ENCODE measurements at places on chromosomes 13 and 19.

DNA sequence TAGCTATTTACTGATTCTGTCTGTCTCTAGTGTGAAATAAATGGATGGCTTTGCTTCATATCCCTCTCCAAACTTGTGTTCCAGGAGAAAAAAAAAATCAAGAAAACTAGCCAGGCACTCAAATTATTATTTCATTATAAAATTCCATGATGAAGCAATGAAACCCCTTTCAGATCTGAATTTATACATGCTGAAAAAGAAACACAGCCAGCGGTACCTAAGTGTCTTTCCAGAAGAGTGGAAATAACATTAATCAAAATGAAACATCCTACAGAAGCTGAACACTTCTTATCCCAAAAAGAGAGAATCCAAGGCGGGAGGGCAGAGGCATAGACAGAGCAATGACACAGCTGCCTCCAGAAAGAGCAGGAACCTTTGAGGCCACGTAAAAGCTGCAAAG, 15.9 kb downstream of the ENOX1 start:
- DNase-seq, result no peak

GRCh38 chr13:24612726-24613125, 67.5 kb upstream of the ATP12A start:
- DNase-seq, result no peak

- no peak for DNase-seq
Observed at GRCh38 chr13:43749503-43749902, 37.3 kb downstream of the ENOX1 start.

- peak; percentile 34 for DNase-seq
Observed at GRCh38 chr13:36919833-36920615, at the start of gene SMAD9. Gene SMAD9 (minus strand): TSS chr13:36920238. CDS start chr13:36879689, 40,549 bp downstream.

GRCh38 chr19:49468746-49469447, 5.1 kb upstream of the FLT3LG start:
- DNase-seq, result peak; percentile 53

- no peak for DNase-seq
Observed at GRCh38 chr19:5851302-5851701, at the start of gene FUT3. Gene FUT3 (minus strand): TSS chr19:5851449.

DNA sequence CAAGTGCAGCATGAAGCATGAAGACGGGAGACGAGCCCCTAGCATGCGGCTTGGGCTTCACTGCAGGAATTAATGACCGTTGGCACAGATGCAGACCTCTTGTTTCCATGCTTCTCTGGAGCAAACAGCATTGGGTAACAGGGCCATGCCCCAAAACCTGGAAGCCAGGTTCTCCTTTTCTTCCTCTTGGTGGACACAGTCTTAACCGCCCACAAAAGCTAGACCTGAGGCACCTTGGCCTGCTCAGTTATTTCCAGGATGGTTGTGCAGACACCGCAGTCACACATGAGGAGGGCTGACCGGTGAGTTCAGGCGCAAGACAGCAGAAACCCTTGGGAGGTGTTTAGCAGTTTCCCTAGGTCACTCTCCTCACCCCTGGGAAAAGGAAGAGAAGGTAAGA, 133.9 kb upstream of the GJB6 start:
- DNase-seq, result no peak

GRCh38 chr19:38263689-38264485, 486 bp upstream of the SPINT2 start:
- peak; percentile 90 for DNase-seq

- no peak for DNase-seq
Observed at GRCh38 chr13:74052402-74052928, 81.7 kb downstream of the KLF12 start.

DNA sequence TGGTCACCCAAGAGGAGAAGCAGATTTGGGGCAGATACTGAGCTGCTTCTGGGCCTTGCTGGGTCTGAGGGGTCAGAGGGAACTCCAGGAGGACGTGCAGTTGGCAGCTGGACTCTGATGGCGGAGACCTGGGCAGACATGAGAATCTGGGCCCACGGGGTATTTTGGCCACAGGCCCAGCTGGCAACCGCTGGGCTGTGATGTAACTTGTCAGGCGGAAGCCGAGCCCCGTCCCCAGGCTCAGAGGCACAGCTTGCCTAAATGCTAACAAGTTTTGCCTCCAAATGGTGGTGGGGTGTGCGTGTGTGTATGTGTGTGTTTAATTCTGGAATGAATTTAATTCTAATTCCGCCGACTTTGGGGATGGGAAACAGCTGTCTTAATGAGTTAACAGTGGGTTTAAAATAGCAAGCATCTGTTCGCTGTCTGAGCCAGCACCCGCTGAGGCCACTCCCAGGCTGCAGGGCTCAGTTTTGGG, 11.6 kb downstream of the ZNRF4 start:
- no peak for DNase-seq

DNA sequence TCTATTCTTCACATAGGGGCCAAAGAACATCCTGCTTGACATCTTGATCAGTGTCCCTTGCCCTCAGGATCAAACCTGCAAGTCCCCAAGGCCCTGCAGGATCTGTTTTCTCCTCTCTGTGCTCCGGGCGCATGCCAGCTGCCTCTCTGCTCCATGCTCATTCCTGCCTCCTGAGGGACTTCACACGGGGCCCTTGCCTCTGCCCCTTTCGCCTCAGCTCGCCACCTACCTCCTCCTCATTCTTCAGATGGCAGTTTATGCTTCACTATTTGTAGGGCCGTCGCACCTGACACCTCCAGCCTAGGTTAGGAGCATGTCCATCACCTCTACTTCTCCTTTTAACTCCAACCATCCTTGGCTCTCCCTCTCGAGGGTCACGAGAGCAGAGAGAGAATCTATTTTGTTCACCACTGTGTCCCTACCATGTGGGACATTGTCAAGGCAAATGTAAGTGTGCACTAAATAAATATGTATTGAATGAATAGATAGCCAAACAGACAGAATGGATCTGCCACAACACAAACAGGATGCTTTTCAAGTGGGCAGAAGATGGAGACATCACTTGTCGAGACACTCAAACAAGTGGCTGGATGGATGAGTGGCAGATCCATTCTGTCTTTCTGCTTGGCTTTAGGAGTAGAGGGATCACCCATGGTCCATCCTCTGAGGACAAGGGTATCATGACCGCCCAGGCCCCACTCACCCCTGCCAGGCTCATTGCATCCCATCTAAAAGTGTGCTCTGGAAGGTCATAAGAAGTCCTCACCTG, 29.6 kb downstream of the ACTN4 start:
- no peak for DNase-seq

DNA sequence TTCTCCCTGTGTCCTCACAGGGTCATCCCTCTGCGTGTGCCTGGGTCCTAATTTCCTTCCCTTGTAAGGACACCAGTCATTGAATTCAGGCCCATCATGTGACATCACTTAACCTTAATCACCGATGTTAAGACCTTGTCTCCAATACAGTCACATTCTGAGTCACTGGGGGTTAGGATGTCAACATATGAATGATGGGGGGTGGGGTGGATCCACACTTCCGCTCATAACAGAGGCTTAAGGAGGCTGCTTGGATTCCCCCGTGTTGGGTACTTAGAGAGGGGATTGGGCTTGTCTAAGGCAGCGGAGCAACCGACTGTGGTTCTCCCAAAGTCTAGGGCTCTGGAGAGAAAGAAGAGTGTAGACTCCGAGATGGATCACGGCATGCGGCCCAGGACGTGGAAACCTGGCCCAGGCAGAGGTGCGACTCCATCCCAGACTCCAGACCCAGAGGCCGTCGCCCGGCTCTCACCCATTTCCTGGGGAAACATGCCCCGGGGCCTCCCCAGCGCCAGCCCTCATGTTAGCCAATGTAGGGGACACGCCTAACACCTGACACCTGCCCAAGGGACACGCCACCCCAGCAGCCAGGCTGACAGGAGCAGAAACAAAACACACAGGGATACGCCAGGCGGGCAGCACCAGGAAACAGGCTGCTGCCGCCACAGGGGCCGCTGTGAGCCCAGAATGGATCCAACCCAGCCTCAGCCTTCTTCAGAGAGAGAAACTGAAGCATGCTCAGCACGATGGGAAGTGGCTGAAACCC, 17.1 kb upstream of the IGLON5 start:
- no peak for DNase-seq

DNA sequence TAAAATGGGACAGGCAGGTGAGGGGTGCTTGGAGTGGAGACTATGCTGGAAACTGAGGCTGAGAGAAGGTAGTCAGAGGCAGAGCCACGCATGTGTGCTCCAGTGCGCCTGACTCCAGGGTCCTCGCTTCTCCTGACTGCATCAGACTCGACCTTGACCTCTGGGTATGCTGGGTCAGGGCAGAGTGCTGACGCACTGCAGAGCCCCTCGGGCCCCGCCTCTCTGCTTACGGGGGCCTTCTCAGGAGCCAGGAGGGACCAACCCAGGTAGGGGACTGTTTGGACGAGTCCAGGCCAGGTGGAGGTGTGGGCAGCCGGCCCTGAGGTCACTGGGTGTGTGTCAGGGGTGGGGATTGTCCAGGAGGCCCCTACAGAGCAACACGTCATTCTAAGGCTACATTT, 22.9 kb upstream of the SLC7A10 start:
- DNase-seq, result no peak

DNA sequence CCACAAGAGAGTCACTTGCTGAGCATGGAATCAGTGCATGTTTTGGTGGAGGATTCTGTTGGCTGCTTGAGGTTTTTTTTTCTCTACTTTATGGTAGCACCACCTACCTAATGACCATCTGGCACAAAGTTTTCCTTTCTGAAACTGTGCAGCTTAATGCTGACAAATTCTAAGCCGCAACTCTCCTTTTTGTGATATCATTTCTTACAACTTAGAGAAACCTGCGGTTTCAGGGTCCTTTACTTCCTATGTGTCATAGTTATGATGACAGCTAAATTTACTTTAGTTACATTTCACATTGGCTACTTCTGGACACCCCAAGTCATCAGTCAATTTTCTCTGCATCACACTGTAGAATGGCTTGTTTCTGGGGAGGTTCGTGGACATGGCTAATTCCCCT, 115.4 kb upstream of the TMTC4 start:
- DNase-seq, result peak; percentile 2

- no peak for DNase-seq
Observed at GRCh38 chr19:907183-907853, 5.7 kb downstream of the R3HDM4 start.

DNA sequence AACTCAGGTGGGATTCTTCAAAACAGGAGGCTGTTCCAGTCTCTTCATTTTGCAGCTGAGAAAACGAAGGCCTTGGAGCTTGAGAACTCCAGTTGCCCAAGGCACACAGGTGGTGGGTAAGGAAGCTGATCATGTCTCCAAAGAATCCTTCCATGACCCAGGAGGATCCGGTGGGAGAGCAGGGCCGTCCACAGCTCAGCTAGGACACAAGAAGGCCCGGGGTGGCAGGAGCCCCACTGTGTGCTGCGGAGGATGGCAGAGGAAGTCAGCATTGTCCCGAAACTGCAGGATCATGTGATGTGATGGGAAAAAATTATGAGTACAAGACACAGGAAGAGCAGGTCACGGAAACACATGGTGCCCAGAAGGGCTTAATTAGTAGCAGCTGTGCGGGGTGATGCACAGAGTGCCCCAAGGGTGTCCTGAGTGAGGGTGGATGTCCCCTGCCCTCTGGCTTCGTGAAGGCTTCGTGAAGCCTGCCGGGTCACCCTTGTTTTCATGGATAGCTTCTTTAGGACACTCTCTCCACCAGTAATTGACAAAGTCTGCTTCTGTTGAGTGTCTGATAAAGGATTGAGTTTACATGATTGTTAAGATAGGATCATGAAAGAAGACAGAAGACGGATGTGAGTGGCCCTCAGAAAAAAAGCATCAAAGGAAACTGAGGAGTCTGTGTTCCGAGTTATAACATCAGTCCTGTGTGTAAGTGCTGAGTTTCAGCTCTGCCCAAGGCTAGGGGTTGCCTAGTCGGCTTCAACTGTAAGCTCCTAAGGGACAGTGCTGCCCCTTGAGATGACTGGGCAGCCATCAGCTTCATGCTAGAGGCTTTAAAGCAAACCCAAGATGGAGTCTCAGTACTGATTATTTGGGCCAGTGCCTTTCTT, 33.8 kb upstream of the SACS start:
- DNase-seq, result no peak

GRCh38 chr13:45242070-45242469, 41.2 kb upstream of the KCTD4 start:
- peak; percentile 79 for DNase-seq

GRCh38 chr13:112133499-112134390, 66.8 kb downstream of the SOX1 start:
- DNase-seq, result no peak

DNA sequence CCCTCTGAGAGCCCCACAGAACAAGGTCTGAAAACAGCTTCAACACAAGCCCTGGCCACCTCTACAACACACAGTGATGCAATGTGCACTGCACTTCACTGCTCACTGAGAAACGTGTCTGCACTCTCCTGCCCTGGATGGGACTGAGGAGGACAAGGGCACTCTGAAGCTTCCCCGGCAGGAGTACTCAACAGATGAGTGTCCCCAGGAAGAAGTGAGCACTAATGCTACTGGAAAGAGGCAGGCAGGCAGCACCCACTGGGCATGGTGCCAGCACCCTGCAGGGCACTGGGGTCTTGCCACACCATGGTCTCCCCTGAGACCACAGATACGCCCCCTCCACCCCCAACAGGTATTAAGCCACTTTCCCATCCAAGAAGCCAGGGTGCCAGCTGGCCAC, 17.7 kb upstream of the SLC35E1 start:
- DNase-seq, result no peak

GRCh38 chr19:14471436-14472187, 3.5 kb downstream of the PTGER1 start:
- DNase-seq, result no peak

GRCh38 chr13:33910255-33910654, 92.3 kb downstream of the RFC3 start:
- no peak for DNase-seq

DNA sequence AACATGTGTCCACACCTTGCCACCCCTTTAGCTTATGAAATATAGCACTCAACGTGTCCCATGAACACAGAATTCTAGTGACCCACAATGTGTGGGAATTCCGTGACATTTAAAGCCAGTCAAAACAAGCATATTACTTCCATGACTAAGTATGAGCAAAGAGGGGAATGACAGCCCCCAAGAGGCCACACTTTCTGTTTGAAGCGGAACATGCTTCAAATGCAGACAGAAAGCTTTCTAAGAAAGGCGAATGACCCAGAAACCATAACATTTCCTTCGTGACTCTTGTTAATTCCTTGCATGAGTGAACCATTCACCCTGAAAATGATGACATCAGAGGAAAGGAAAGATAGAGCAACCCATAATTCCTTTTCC, 122.0 kb upstream of the FNDC3A start:
- peak; percentile 80 for DNase-seq

DNA sequence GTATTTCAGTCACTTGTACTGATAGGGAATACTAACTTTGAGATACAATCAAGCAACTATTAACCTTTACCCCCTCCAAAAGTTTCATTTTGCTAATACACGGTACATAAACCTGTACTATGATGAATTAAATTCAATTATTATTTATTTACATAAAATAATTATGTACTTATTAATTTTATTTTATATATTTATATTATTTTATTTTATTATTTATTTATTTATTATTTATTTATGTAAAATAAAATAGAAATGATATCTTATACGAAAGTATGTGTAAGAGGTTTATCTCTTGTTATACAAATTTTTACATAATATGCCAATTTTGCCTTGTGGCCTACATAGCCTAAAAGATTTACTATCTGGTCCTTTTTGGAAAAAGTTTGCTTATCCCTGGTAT, 564.3 kb downstream of the SLITRK5 start:
- no peak for DNase-seq

- no peak for DNase-seq
Observed at GRCh38 chr19:58450856-58451357, 515 bp upstream of the ZNF324B start.

Data from KBM-7 (cell line).